Activated naive CD4-positive, alpha-beta T cell treated with anti-CD3 and anti-CD28 coated beads, Interleukin-2, amount 10 ng/mL, durations not matched to agents 7 days and 5 days (primary cell): ENCODE measurements at places on chromosomes 12 and 14.

GRCh38 chr12:89327486-89328094, 24.7 kb downstream of the DUSP6 start:
- DNase-seq = no peak

- no peak for DNase-seq
Observed at GRCh38 chr14:99356031-99356608, 84.1 kb upstream of the BCL11B start.

- no peak for DNase-seq
Observed at GRCh38 chr14:50839048-50839447, 8.1 kb upstream of the NIN start.

DNA sequence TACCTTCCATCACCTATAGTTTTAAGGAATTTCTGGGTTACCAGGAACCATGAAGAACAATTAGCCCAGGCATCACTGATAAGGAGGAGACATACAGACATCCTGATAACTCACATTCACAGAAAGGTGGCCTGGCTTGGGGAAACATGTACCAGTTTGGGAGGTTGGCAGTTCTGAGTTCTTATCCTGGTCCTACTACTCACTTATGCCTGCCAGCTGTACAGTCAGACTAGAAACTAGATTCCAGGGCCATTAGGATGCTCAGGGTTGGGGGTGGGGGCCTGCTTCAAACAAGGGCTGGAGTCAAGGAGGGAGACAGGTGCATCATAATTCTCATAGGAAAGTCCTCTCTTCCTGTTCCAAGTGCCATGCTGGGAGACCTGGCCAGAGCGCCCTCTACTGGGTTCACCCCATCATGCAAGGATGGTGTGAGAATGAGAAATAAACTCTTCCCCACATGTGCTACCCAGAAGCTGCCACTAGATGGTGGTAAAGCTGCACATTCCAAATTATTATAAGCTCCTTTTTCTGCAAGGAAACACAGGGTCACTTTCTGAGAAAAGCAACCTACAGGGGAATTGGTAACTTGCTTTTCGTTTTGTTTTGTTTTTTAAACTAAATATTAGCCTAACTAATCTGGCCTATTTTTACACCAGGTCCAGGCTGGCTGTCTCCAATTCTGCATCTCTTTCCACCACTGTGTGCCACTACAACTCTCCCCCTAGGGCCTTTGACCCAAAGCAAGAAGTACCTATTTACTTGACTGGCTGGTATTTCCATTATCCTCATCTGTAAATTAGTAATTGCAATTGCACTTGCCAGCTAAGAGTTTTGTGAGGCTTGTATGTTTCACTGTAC, 14.5 kb downstream of the OAS2 start:
- DNase-seq = peak; percentile 81

DNA sequence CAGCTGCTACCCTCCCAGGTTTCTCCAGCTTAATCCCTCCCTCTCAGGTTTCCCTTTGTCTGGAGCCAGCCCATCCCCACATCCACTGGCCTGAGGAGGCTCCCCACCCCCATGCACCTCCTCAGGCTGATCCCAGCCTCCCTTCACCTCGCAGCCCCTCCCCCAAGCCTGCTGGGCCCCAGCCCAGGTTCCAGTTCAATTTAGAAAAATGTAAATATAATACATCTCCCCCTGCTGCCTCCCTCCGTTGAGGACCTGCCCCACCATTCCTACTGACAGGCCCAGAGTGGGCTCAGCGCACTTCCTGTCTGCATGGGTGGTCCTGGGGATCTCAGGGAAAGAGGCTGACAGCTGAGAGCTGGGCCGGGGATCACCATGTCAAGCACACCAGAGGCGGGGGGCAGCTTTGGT, 155.8 kb downstream of the NTF3 start:
- DNase-seq = no peak

DNA sequence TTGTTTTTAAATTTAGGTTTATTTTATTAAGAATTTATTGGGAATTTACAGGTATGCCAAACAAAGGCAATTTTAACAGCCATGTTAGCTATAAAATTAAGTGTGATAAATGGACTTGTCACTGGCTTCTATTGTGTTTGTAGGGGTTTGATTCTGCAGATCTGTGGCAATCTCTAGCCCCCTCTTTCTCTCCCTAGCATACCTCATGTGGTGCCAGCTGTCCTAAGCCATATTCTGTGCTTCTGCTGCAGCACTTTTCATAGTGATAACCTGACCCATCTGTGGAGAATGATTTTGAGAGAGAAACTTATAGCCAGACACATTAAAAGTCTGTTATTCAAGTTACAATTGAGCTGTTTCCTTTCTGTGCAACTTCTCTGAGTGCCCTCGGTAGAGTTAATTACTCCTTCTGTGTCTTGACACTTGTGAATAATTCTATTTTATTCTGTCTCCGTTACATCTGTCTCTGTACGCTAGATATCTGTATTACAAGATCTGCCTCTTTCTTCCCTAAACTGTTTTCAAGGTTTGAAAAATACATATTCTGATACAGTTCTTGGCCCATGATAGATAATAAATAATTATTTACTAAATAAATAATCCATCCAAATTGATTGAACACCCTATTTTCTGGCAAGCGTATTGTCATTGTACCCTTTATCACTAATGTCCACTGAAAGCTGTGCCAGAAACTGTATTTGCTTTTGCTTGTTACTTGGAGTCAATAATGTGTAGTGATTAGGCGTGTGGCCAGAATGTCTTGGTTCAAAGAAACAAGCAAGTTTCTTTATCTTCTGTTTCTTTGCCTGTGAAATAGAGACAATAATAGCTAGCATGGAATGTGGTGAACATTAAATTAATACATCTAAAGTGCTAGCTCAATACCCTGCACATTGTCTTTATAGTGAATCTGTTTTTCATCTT, 40.0 kb downstream of the FRS2 start:
- DNase-seq = no peak

- DNase-seq = no peak
Observed at GRCh38 chr12:7271893-7272514, 31.9 kb upstream of the ACSM4 start.

GRCh38 chr12:90333424-90333823, 621.6 kb downstream of the CCER1 start:
- DNase-seq = no peak

- DNase-seq = no peak
Observed at GRCh38 chr14:24057271-24057670, 5.5 kb downstream of the CARMIL3 start.

- no peak for DNase-seq
Observed at GRCh38 chr12:120229071-120229486, 28.2 kb upstream of the RPLP0 start.

DNA sequence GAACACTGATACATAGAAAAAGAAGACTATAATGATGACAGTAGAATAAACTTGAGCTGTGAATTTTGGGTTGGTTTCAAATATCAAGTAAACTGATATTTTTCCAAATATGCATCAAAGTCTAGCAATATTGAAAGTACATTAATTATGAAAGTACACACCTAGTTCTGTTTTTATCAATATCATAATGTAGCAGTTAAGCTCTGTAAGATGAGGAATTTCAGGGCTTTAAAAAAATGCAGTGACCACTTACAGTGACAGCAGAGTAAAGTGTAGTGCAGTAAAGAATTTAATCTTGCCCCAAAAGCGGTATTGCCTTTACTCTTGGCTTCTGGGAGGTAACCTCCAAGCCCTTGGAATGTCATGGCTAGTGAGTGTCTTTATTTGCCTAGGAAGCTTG, 102.9 kb upstream of the ABCD2 start:
- DNase-seq = no peak

DNA sequence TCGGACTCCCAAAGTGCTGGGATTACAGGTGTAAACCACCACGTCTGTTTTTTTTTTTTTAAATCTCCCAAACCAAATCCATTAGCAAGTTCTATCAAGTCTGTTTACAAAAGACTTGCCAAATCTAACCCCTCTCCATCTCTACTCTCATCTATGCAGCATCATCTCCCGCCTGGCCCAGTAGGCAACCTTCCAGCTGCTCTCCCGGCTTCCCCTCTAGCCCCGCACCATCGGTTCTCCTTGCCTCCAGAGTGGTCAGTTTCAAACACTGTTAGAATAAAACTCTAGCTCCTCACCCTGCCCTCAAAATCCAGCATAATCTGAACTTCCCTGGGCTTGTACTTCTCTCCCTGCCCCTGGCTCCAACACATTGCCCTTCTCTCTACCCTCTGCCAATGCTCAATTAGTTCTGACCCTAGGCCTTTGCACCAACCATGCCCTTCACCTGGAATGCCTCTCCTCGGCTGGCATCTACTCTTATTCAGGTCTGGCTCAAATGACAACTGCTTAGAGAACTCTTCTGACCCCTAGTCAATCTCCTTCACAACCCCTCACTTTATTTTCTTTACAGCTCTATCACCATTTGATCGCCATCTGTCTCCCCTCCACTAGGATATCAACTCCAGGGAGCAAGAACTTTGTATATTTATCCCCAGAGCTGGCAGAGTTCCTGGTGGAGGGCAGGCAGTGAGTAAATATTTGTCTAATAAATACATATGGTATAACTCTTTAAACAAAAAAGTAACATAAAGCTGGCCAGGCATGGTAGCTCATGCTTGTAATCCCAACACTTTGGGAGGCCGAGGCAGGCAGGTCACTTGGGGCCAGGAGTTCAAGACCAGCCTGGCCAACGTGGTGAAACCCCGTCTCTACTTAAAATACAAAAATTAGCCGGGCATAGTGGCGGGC, 4.9 kb downstream of the WSB2 start:
- DNase-seq = no peak

DNA sequence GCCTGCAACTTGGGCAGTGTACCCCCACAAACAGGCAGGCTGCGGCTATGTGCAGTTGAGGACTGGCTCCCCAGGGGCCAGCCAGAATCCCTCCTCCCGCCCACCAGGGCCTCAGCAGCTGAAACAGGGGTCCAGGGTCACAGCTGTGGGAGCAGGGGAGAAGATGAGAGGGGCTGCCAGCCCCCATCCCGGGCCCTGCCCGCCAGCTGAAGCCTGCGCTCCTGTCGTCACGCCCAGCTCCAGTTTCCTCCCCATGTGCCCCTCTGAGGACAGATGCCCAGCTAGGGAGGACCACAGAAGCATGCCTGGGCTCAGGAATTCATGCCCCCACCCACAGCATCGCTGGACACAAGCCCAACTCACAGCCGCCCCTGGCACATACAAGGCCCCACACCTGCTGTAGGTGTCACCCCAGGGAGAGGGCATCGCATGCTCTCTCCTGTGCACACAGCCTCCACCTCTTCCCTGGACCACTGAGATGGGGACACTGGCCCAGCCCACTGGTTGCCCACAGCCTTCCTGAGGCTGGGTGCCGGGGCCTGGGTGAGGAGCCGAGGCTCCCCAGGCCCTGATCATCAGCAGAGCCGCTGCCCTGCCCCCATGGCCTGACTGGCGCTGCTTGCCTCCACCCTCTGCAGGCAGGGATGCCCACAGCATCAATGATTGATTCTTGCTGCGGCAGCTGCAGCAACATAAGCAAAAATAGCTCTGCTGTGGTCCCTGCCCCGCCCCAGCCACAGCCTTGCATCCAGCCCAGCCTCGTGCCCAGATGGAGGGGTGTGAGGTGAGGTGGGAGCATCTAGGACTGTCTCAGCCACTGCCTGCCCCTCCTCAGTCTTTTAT, 3.7 kb upstream of the CLBA1 start:
- peak; percentile 18 for DNase-seq

GRCh38 chr12:62930546-62931425, 4.2 kb downstream of the PPM1H start:
- DNase-seq = no peak
